ENCODE measurements at places on chromosomes 16 and 17. TPM values are rescaled to one million over a fixed set of nuclear protein-coding genes. Genes with fewer than 3 reads are reported as not detected.
A peak's percentile ranks its signal among the peaks of the same experiment; 100 is the strongest.

GRCh38 chr17:79089720-79090442, 15.3 kb downstream of the ENGASE start:
- DNase-seq = no peak

- no peak for DNase-seq
Measured at GRCh38 chr17:61555127-61555566, 35.9 kb downstream of the NACA2 start.

GRCh38 chr17:19407601-19408345, 3.3 kb upstream of the RNF112 start:
- DNase-seq = no peak

DNA sequence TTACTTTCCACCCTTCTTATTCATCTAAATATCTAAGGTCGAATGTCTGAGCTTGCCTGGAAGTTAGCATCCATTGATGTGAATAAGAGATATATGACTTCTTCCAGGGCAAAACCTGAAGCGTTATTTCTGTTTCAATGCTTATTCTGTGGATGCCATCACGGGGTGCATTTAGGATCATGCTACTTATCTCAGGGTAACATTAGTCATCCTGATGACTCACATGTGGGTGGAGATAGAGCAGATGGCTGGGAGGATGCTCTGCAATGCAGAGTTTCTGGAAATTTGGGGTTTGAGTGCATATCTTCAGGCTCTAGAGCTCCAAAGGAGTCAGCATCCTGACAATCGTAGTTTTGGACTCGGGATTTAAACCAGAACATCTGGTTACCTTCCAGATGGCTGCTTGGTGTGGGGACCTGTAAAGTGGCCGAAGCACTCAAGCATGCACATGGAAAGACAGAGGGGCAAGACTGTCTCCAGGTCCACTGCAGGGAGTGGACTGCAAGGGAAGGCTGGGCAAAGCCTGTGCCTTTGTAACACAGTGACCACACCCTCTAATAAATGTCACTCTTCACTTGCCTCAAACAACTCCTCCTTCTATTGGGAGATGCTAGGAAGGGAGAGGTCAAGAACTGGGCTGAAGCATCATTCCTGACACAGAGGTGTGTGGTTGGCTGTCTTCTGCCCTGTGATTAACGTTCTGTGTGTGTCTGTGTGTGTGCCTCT, 175.2 kb upstream of the SALL1 start:
- DNase-seq = no peak

GRCh38 chr17:60328679-60329078, 63.3 kb downstream of the USP32 start:
- no peak for DNase-seq

GRCh38 chr17:77829843-77830799, 128.4 kb upstream of the TNRC6C start:
- DNase-seq = peak; percentile 53

DNA sequence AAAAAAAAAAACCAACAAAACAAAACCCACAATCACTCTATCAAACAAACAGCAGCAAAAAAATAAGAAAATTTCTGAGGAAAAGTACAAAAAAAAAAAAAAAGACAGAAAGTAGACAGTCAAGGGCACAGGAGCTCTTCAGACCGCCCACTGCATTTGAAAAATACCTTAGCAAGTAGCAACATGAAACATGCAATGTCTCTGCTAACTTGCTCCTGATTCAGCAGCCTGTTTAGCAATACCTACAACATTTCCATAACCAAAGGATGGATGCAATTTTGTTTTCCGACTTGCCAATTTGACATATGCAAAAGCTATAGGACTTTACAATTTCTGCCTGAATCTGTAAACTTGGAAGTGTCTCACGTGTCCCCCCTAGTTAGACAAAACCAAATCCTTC, 57.4 kb downstream of the SYNRG start:
- DNase-seq = no peak

The CRYM gene
- not detected for total RNA-seq
